ENCODE measurements at places on chromosomes 6 and 20. TPM values are rescaled to one million over a fixed set of nuclear protein-coding genes. Genes with fewer than 3 reads are reported as not detected.

- no peaks in the 10 kb centered on the region for H3K27me3 ChIP-seq
- no peak overlapping the region for H3K27ac ChIP-seq
- H3K4me3 ChIP-seq, result no peak overlapping the region
- DNase-seq, result no peak
These were observed 66.1 kb downstream of the TSHZ2 start for GRCh38 chr20:53038299-53038698.

GRCh38 chr20:13260650-13261279, 39.7 kb downstream of the ISM1 start:
- H3K36me3 ChIP-seq, result no peaks in the 10 kb centered on the region
- DNase-seq, result no peak
- H3K27ac ChIP-seq, result no peak overlapping the region
- H3K4me3 ChIP-seq, result no peak overlapping the region

SLC17A9 gene
- total RNA-seq, result 5.1 TPM

DNA sequence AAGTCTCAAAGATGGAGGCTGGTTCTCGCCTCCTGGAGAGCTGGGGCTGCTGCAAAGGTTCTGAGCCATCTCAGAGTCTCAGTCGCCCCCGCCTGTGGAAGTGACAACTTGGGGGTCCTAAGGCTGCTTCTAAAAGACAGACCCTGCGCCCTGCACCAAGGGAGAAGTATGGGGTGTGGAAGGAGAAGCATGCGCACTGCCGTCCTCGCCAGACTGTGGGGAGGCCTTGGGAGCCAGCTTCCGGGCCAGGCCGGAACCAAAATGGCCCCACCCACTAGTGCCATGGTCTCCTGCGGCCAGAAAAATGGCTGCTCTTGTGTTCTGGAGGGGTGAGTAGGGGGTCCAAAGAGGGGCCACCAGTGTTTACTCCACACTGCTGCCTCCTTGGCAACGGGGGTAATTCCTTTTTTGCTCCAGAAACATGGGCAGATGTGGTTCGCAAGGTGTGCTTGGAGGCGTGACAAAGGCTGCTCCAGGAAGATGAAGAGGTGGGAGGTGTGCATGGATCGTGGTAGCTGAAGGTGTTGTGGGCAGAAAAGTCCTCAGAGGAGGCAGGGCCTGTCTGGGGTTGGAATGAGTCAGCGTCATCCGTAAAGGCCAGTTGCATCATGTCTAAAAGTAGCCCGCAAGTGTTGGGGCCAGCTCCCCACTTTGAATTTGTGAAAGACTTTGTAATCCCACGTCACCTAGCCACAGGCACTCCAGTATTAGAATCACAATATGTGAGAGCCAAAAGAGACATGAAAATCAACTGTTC, 329.8 kb upstream of the SOX4 start:
- no peak overlapping the region for H3K27ac ChIP-seq
- no peak overlapping the region for H3K4me3 ChIP-seq
- DNase-seq, result no peak
- H3K27me3 ChIP-seq, result no peaks in the 10 kb centered on the region
- H3K36me3 ChIP-seq, result no peaks in the 10 kb centered on the region
- H3K4me1 ChIP-seq, result no peaks in the 10 kb centered on the region

- H3K27me3 ChIP-seq, result peaks cover 83% of the 10 kb centered on the region
- no peaks in the 10 kb centered on the region for H3K36me3 ChIP-seq
- no peaks in the 10 kb centered on the region for H3K4me1 ChIP-seq
- H3K4me3 ChIP-seq, result no peak overlapping the region
- no peak overlapping the region for H3K27ac ChIP-seq
These were observed 8.5 kb upstream of the TRIM40 start for GRCh38 chr6:30127238-30128093.

- H3K27me3 ChIP-seq, result no peaks in the 10 kb centered on the region
- no peaks in the 10 kb centered on the region for H3K36me3 ChIP-seq
- no peaks in the 10 kb centered on the region for H3K4me1 ChIP-seq
- H3K27ac ChIP-seq, result no peak overlapping the region
These were observed 577.5 kb downstream of the QKI start for GRCh38 chr6:163992056-163992455.

Measured in tibial nerve (tissue), 4 donors.